Breast epithelium (tissue), 4 donors: ENCODE measurements at places on chromosomes 3 and 15.

- no peak for DNase-seq
Measured at GRCh38 chr3:189936201-189936945, 184.3 kb downstream of the P3H2 start.

- no peak for DNase-seq
Measured at GRCh38 chr15:72820278-72820677, 36.7 kb upstream of the ADPGK start.

GRCh38 chr3:192090586-192090985 lies 629.6 kb downstream of the PYDC2 start:
- no peak for DNase-seq

DNA sequence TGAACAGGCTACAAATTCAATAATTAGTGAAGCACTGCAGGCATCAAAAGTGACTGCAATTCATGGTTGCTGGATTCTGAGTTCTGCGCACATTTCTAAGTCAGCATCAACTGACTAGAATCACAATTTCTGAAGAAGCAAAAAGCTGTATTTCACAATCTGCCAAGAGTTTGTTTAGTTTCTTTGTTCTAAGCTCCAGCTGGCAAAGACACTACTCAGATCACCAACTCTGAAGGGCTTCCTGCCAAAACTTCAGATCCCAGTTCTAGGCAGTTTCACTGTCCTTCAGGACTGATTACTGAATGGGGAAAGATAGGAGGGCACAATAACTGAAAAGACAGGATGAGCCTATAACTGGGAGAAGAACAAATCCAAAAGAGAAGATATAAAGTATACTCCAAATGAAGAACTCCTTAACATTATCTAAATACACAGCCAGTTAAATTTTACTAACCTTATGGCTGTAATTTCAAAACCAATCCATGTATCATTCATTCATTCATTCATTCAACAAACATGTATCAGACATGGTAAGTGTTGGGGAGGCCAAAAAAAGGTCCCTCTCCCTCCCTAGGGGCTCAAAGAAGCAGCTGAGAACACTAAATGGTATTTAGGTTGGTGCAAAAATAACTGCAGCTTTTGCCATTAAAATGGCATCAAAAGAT lies 17.1 kb downstream of the TJP1 start:
- no peak for DNase-seq

- DNase-seq, result no peak
Measured at GRCh38 chr3:125512135-125512920, 7.7 kb downstream of the SNX4 start.

DNA sequence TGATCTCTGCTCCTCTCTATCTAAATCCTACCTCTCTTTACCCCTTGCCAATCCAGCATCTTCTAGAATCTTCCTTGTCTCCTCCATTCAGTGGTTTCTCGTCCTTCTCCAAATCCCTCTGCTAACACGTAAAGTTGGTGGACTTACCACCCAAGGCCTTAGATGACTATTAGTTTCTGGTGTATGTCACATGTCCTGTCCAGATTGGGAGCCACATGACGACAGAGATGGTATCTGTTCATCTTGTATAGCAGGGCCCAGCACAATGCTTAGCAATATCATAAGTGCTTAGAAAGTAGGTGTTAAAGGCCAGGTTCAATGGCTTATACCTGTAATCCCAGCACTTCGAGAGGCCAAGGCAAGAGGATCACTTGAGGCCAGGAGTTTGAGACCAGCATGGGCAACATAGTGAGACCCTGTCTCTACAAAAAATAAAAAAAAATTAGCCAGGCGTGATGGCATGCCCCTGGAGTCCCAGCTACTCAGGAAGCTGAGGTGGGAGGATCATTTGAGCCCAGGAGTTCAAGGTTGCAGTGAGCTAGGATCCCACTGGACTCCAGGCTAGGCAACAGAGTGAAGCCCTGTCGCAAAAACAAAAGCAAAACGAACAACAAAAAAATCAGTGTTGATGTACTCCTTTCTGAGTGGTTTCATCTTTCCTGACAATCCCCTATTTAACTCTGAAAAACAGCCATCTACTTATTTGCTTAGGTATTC lies 81.8 kb downstream of the HMG20A start:
- no peak for DNase-seq

DNA sequence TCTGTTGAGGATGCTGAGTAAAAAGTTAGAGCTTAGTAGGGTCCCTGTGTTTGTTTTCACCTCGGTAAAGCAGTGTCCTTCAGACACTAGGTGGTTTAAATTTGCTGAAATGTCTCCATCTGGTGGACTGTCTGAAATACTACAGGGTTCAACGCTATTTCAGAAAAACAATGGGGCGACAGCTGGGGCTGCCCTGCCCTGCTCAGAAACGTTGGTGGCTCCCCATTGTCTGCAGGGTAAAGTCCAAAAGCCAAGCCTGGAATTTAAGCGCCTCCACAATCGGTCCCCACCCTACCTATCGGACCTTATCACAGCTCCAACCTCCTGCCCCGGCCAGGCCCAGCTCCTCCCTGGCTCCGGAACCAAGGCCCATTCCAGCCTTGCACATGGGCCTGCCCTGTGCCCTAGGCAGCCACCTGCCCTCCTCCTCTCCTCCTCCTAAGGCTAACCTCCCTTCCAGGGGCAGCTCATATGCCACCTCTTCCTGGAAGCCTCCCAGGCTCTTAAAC lies 4.3 kb upstream of the TSEN2 start:
- no peak for DNase-seq

- no peak for DNase-seq
Measured at GRCh38 chr15:72840114-72840513, 56.6 kb upstream of the ADPGK start.

GRCh38 chr3:38457111-38458003 lies 3.7 kb downstream of the ACVR2B start:
- DNase-seq, result no peak

GRCh38 chr3:184807549-184807948 lies 4.4 kb upstream of the VPS8 start:
- DNase-seq, result no peak

- no peak for DNase-seq
Measured at GRCh38 chr3:197734667-197735318, 1.9 kb downstream of the RUBCN start.

GRCh38 chr3:28022916-28023315 lies 218.5 kb upstream of the CMC1 start:
- DNase-seq, result no peak

DNA sequence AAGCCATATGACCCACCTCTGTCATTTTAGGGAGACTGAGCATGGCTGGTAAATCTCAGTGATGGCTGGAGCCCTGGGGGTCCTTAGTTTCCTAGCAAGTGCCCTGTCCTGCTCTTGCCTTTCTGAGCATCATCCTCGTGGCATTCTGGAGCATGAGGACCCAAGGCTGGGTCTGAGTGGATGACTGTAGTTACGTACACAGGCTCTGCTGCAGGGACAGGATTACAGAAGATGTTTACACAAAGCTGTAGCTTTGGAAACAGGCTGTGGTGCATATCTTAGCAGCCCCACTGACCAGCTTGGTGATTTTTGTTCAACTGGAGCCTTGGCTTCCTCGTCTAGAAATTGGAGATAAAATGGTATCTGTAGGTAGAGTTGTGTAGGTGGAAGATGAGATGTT lies 272.9 kb upstream of the CTDSPL start:
- DNase-seq, result no peak

GRCh38 chr3:195462308-195462610 lies 19.4 kb upstream of the ACAP2 start:
- no peak for DNase-seq

- DNase-seq, result no peak
Measured at GRCh38 chr3:49415931-49416601, 3.8 kb downstream of the TCTA start.

- DNase-seq, result no peak
Measured at GRCh38 chr3:122745369-122746021, 48.1 kb downstream of the HSPBAP1 start.

DNA sequence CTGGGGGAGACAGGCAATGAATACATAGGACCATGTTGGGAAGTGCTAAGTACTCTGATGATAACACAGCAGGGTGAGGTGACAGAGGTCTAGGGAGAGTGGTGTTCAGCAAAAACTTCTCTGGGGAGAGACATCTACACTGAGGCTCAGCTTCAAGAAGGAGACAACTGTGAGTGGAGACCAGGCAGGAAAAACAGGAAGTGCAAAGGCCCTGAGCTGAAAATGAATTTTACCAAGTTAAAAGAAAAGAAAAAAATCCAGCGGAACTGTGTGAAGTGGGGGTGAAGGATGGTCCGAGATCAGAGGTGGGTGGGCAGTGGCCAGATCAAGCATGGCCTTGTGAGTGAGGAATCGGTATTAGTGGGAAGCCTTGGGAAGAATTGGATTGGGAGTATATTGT lies 110.1 kb upstream of the CLSTN2 start:
- DNase-seq, result no peak

DNA sequence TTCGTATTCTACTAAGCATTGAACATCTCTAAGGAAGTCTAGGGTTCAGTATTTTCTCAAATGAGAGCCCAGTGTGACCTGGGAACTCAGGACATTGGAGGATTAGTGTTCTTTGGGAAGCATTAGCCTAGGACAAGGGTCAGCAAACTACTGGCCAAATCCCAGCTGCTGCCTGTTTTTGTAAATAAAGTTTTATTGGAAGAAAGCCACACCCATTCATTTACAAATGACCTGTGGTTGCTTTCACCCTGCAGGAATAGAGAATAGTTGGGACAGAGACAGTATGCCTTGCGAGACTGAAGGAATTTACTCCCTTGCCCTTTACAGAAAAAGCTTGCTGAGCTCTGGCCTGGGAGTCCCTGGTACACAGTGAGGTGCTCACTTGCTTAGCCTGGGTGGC lies 20.6 kb downstream of the SLC6A11 start:
- no peak for DNase-seq

DNA sequence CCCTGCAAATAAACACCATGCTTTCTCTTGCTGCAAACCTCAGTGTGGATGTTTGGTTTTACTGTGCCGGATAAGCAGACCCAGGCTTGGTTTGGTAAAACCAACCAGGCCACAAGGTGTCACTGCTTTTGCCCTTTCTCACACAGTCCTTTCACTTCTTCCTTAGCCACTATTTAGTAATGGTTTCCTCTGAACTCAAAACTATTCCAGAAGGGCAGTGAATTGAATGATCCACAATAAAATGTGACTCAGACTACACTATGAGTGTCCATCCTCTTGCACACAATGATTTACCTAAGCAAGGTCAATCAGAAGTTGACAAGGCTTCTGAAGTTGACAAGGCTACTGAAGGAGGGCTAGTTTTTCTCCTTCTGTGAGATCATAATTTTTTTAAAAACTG lies 552.4 kb upstream of the CCDC54 start:
- no peak for DNase-seq

DNA sequence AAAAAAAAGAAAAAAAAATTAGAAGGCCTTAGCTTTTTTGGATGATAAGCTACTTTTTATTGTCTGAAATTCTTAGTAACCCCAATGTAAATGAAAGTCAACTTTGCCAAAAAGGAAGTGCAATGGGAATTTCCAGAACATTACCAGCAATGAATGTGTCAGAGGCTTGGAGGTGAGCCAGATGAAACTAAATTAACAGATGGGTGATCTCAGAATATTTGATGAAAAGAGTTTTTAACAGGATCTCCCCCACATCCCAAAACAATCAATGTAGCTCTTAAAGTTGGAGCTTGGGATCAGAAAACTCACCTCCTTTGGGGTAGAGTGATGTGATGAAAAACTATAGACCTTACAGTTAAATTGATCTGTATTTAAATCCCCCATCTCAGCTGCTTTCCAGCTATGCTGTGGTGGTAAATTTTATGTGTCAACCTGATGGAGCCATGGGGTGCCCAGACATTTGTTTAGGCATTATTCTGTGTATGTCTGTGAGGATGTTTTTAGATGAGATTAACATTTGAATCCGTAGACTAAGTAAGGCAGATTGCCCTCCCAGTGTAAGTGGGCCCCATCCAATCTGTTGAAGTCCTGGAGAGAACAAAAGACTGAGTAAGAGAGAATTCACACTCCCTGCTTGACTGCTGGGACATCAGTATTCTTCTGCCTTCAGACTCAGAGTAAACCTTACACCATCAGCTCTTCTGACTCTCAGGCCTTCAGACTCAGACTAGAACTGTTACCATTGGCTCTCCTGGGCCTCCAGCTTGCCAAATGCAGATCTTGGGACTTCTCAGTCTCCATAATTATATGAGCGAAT lies 84.3 kb upstream of the TNFSF10 start:
- DNase-seq, result no peak

GRCh38 chr3:169891886-169892285 lies 19.5 kb upstream of the SAMD7 start:
- DNase-seq, result no peak

DNA sequence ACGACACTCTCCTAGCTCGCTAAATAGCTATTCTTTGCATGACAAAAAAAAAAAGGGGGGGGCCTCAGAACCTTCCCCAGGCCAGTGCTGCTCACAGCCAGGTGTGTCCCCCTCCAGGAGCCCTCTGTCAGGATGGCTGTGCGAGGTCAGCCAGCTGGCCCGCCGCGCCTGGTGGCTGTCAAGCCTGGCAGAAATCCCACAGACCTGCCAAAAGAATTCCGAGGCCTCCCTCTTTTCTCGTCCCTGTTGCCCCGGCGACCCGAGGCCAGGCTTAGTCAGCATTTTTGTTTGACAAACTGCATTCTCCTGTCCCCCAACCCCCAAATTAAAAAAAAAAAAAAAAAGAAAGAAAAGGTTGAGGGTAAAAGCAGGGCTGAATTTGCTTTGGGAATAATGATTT lies 61.9 kb downstream of the TM4SF4 start:
- peak; percentile 53 for DNase-seq

- no peak for DNase-seq
Measured at GRCh38 chr3:121126033-121126706, 218.2 kb downstream of the STXBP5L start.

GRCh38 chr3:71805199-71805598 lies 20.3 kb upstream of the PROK2 start:
- no peak for DNase-seq

GRCh38 chr15:77421370-77421700 lies 647 bp downstream of the HMG20A start:
- DNase-seq, result no peak

GRCh38 chr3:44685128-44685800 lies 27.2 kb upstream of the ZNF502 start:
- DNase-seq, result peak; percentile 42

- DNase-seq, result no peak
Measured at GRCh38 chr3:94118390-94118789, 55.5 kb downstream of the NSUN3 start.
